ENCODE measurements at places on chromosomes 7 and 10.
A peak's percentile ranks its signal among the peaks of the same experiment; 100 is the strongest.

DNA sequence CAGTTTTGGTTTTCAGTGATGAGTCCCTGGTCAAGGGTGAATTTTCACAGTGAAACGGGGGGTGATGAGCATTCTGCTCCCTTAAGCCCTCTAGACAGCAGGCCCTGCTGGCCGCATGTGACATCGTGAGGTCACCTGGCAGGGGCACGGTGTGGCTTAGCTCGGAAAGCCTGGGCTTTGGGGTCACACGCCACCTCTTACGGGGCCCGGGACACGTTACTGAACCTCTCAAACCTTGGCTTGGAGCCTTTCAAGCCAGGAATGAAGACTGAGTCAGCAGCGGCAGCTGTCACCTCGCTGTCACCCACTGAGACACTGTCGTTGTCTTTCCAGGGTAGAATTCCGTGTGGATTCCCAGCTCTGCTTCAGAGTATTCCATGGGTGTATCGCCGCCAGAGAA, 4.1 kb downstream of the GET4 start:
- DNase-seq: no peak

- DNase-seq: no peak
Observed at GRCh38 chr10:306675-307185, 171.5 kb downstream of the ZMYND11 start.

GRCh38 chr10:96390460-96390864, 31.7 kb upstream of the OPALIN start:
- no peak for DNase-seq

DNA sequence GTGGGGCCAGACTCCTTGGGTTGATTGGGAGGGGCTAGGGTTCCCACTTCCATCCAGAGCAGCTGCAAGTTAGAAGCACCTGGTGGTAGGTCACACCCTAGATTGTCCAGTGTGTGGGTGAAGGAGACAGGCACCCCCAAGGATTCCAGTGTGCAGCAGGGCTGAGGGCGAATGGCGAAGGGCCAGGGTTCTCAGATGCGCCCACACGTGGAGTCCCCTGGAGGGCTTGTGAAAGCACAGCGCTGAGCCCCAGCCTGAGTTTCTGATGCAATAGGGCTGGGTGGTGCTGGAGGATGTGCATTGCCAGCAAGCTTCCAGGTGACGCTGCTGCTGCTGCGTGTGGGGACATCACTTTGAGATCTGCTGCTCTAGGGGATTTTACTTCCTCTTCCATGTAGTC, 25.4 kb downstream of the TBATA start:
- no peak for DNase-seq

DNA sequence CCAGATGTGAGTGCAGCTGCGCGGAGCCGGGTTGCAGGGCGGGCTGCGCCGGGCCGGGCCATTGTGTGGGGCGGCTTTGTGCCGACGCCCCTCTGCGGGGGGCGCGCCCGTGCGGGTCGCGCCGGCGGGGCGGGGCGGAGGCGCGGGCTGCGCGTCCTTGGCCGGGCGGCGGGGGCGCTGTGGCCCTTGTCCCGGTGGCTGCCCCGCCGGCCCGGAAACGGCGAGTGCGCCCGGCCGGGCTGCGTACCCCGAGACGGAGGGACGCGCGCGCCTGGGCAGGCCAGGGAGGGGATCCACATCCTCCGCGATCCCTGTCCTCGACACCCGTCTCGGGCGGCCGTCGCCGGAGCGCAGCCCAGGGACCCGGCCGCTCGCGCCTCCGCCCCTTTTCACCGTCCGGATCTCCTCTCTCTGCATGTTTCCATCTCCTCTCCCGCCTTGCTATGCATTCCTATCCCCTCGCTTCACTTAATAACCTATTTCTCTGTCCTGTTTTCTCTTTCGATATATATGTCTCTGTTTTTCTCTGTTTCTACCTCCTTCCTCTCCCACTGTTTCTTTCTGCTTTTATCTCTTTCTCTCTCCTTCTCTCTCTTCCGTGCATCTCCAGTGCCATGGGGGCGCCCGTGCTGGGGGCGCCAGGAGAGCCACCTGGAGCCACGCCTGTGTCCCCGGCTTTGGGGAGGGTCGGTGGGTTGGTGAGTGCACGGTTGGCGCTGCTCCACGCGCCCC, 765 bp downstream of the PFKFB3 start:
- DNase-seq: peak; percentile 32

- no peak for DNase-seq
Observed at GRCh38 chr7:151188252-151188542, 1.1 kb upstream of the ASB10 start.

DNA sequence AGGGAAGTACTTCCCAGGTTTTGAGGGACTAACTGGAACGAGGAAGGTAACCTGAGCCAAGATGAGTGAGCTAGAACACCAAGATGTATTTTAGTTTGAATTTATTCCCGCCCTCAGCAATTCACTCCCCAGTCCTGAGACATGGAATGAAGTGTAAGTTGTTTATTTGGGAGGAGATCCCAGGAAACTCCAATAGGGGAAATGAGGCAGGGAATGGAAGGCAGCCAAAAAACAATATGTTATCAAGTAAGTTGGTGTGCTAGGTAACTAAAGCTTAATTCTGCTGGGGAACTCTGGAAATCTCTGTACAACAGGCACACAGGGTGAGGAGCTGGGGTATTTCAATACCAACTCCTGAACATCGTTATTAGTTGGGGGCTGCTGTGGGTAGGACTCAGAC, 189.7 kb upstream of the HDAC9 start:
- no peak for DNase-seq

GRCh38 chr7:103856929-103857328, 132.5 kb downstream of the RELN start:
- DNase-seq: no peak

DNA sequence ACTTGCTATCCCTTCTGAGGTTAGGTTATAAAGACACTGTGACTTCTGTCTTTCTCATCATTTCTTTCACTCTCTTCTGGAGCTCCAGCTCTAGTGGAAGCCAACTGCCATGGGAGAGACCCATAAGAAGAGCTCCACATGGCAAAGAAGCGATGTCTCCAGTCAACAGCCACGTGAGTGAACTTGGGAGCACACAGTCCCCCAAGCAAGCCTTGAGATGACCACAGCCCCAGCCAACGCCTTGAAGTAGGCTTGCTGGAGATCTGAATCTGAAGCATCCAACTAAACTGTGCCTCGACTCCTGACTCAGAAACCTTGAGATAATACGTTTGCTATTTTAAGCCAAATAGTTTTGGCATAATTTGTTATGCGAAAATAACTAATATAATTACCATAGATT, 181.7 kb upstream of the GDF10 start:
- no peak for DNase-seq

DNA sequence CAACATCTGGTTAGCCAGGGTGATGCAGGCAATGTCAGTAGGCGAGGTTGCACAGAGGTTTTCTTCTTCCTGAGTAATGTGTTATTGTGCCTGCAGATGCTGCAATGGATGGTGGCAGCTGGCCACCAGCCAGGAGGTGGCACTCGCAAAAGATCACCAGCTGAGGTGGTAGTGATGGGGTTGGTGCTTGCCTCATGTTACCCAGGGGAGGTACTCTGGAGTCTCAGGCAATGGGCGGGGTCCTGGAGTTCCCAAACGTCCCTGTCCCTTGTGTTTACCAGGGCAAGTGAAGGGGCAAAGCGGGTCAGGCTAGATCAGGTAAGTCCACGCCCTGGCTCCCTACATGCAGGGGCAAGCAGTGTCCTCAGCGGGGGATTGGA, 21.1 kb downstream of the CLRN3 start:
- no peak for DNase-seq

- DNase-seq: no peak
Observed at GRCh38 chr10:6602700-6603084, 22.6 kb upstream of the PRKCQ start.

DNA sequence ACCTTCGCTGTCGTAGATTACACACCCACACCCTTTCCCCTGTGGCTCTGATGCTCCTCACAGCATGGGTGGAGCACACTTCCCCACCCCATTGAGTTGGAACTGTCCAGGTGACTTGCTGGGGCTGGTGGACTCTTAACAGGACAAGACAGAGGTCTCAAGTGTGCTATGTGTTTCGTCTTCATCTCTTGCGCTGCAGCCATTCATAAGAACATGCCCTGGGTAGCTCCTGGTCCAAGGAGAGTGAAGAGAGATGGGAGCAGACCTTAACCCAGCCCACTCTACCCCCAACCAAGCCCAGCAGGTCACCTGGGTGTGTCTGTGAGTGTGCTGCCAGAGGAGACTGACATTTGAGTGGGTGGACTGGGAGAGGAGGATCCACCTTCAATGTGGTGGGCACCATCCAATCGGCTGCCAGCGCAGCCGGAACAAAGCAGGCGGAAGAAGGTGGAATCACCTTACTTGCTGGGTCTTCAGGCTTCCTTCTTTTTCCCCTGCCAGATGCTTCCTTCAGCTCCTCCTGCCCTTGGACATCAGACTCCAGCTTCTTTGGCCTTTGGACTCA, 112.4 kb downstream of the HTR5A start:
- DNase-seq: no peak

GRCh38 chr7:85510287-85510686, 323.4 kb upstream of the SEMA3D start:
- DNase-seq: no peak

- no peak for DNase-seq
Observed at GRCh38 chr7:145106001-145106400, 270.1 kb upstream of the TPK1 start.

DNA sequence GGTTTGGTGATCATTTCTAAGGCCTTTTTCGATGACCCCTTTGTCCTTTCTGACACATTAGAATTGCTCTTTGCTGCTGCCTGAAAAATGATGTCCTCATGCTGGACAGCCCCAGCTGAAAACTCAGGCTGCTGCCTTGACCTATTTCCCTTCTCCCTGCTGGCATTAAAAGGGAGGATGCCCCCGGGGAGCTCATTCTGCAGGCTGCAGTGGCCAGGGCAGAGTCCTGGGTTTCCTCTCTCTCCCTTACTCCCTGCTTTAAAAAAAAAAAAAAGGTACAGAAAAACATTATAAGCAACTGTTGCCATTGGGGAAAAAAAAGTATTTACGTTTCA, 35.4 kb downstream of the LRRC4 start:
- DNase-seq: no peak

GRCh38 chr10:71082960-71083715, 129.2 kb upstream of the UNC5B start:
- no peak for DNase-seq

- no peak for DNase-seq
Observed at GRCh38 chr10:95785942-95786669, 30.1 kb downstream of the ENTPD1 start.

DNA sequence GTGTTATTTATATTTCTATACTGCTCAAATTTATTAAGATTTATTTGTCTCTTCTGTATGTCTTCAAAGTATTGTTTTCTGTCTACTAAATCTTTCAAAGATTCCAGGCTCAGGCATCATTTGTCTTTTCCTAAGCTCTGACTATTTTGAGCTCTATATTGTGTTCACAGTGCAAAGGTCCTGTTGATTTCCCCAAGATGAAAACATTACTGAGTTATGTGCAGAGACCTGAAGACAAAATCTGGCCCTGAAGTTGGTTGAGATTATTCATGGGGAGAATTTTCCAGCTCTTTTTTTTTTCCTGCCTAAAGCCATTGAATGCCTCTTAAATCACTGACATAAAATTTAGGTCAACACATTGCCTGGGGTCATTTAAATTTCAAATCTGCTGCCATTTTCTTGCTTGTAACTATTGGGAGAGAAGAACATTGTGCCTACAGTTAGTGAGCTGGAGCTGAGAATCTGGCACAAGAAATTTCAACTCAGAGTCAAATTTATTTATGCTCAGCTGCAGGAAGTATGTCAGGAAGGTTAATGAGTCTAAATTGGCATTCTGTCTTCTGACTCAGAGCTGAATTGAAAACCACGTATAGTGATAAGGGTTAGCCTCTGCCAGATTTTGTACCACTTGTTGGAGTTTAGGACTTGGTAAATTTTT, 31.6 kb downstream of the CSTF2T start:
- no peak for DNase-seq

DNA sequence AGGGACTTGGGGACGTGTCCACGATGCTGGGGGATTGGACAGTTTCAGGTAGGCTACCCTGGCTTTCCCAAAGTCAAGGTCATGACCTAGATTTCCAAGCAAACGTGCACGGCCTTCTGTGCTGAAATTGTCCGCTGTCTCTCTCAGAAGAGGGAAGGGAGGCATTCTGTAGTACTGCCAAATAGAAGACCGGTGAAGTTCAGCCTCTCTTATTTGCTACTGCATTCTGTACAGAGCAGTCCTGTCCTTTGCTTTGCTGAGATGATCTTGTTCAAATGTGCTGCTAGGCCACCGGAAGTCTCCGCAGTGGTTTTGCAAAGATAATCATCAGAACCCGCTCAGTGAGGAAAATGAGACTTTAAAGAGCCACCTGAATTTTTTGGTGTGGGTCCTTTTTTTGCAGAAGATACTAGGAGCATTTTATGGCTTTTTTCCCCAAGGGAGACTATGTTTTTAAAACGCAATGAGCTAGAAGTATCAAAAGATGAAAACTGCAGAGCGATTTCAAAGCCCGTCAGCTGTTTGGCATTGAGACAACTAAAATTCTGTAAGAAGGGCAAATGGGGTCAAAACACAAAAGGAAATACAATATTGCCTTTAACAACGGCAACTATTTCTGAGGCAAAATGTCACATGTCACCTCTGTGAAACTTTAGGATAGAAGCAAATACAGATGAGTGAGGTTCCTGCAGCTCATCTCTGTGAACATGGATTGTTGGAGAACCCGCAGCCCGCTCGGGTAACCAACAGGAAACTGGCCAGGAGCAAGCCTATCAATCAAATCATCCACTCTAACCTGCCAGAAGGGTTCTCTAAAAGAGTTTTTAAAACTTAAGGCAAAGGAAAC, 1.3 kb upstream of the NMT2 start:
- DNase-seq: peak; percentile 22

DNA sequence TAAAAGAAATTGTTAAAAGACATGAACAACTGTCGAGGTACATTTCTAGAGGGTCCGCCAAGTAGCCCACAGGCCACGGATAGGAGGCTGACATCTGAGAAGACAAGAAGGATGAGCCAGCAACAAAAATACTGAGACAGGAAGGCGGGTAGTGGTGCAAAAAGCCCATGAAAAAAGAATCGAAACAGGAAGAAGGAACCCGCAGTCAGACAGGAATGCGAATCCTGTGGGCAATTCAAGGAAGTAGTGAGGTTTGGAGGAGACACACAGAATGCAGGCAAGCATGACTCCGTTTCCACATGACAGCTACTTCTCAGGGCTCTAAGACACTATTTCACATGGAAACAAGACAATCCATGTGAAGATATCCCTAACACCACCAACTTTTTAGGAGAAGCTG, 125.2 kb downstream of the DOCK4 start:
- DNase-seq: no peak

DNA sequence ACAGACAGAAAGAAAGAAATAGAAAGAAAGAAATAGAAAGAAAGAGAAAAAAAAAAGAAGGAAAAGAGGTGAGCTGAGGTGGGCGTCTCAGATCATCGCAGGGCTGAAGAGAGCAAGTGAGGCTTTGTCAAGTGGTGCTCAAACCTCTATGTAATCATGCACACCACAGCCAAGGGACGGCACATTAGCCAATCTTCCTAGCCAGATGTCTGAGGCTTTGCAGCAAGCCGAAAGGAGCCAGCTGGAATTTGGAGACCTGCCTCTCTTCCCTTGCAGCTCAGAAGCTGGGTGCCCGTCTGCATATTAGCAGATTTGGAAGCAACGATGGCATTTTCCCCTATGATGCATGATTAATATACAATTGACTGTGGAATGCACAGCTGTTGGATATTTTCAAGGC, 52.5 kb downstream of the ADRA2A start:
- no peak for DNase-seq

Data from stimulated activated CD8-positive, alpha-beta memory T cell treated with anti-CD3 and anti-CD28 coated beads, Interleukin-7, amount 100 ng/mL, for 1 hour (primary cell).